Fibroblast of the conjunctiva (primary cell): ENCODE measurements at places on chromosomes 11 and 22.

GRCh38 chr22:31230155-31230870, 18.2 kb downstream of the LIMK2 start:
- no peak for DNase-seq

DNA sequence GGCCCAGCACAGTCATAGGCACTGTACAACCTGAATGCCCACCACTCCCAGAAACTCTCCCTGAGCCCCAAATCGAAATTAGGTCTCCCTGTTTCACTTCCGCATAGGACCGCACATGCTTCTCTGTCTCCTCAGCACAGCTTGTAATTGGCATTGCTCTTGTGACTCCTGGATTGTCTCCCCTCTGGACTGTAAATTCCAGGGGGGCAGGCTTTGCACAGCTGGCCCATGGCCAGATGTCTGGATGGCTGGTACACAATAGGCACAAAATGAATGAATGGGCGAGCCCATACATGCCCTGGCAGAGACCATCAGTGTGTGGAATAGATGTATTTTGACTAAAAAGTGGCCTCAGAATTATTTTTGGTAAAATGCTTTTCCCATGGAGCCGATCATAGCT, 63.3 kb upstream of the PHF21B start:
- no peak for DNase-seq

- DNase-seq: peak; percentile 23
Observed at GRCh38 chr22:25202290-25202921, 2.7 kb downstream of the CRYBB3 start.

DNA sequence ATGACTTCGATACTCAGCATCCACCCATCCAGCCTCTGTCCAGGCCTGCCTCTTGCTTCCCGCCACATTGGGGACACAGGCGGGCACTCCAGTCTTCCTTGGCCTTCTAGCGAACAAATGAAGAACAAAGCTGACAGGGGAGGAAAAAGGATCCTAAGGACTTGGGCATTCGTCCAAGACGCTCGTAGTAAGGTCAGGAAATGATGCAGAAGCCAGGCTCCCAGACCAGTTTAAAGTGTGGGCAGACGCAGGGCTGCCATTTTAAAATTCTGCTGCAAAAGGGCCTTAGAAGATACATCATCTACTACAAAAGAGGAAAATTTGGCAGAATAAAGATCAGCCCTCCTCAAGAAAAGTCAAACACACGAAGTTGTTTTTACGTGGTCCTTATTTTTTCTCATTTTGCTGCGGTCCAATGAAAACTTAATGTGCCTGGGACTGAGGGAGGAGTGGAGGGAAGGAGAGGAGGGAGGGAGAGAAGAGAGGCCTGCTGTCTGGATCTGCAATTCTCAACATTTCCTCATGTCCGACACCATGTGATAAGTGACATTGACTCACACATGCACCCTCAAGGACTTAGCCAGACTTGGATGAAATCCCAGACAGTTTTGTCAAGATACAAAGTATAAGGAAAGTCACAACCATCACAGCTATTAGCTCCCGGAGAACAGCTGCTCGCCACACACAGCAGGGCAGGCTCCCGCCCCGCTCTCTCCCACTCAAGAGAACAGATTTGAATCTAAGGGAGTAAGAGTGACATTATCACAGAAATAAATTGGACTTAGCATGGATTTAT, 5.7 kb downstream of the DNAL4 start:
- peak; percentile 75 for DNase-seq

DNA sequence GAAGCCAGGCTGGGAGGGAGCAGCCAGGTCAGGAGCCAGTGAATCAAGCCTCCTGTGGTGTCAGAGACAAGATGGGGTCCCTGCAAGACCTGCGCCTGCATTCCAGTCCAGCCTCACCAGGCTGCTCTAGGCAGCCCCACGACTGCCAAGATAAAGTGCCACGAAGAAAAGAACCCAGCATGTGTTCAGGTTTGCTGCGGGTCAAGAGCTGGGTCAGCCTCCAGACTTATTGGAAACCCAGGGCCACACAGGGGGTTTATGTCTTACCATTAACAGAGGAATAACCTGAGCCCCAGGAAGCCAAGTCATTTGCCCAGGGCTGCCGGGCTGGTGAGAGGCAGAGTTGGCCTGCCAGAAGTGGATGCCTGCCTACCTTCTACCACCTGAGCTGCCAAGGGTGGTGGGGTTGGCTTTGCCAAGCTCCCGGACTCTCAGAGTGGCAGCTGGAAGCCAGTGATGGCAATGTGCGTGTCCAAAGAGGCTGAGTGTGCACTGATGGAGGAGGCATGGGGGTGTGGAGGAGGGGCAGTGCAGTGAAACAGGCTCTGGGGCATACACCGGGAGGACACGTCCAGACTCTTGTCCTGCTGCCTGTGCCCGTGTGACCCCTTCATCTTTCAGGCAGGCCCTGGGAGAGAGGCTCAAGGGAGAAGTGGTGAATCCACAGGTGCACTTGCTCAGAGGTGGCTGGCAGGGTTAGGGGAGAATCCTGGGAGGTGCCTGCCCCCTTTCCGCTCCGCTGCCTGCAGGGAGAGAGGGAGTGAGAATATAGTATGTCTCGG, 1.7 kb downstream of the RASD2 start:
- no peak for DNase-seq

DNA sequence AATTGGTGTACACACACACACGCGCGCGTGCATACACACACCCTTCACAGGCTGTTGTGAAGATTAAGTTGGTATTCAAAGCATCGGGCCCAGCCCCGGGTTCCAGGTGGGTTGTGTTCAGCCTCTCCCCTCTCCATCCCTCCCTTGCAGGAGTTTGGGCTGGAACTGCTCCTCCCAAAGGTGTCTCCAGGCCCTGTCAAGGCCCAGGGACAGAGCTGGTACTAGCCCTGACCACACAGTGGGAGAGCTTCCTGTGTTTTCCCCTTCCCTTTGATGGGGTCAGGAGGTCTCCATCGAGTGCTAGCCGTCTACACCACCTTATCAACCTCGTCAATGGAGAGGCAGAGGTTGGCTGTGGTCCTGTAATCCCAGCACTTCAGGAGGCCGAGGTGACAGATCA, 36.5 kb upstream of the CSNK1E start:
- DNase-seq: no peak

DNA sequence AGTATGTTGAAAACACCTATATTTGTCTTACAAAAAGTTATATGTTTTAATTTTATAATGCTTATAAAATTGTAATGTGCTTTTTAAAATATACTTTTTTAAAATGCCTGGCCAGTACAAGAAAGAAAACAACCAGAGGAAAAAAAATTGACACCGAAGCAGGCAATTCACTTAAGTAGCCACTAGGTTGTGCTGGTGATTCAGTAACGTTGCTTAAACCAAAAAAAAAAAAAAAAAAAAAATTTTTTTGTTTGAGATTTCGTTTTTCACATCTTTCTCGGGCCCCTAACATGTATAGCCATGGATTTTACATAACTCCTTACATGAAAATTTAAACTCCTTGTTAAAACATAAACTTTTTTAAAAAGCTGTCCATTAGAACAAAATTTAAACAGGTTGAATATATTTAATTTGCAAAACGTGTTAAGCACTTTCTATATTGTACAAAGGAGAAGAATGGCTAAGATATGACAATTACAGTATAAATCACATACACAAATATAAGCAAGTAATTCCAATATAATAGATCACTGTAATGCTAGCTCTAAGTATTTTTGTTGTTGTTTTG, 9.2 kb downstream of the OR8B4 start:
- DNase-seq: peak; percentile 60

DNA sequence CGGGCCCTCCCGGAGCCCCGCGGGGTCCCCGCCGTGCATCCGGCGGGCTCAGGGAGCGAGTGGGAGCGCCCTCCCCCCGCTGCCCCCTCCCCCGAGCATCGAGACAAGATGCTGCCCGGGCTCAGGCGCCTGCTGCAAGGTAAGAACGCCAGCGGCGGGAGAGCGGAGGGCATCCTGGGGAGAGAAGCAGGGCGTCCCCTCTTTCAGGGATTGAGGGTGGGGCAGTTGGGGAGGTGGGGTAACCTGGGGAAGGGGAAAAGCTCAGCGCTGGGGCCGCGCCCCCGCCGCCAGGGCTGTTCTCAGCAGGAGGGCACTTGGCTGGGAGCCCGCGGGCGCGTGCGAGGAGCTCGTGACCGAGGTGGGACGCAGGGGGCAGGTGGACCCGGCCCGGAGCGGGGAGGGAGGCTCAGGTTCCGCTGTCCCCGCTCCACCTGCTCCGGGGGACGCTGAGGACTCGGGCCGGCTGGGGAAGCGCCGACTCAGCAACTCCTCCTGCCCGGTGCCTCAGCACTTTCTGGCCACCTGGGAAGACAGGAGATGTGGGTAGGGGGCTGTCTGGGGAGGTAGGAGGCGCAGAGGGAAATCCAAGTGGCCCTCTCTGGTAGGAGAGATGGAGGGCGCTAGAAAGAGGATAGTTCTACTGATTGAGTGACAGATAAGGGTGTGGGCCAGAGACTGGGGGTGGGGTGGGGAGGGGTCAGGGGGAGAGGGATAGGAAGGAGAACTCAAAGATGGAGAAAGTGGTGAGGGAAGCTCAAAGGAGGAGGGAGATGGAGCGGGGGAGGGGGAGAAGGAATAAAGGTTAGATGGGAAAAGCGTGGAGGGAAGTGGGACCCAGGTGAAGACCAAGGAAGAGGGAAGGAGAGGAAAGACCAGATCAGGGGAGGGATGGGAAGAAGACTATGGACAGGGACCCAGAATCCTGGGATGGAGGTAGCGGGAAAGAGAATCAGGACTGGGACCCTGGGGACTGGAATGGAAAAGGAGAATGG, 726 bp downstream of the RTN4RL2 start:
- DNase-seq: no peak

DNA sequence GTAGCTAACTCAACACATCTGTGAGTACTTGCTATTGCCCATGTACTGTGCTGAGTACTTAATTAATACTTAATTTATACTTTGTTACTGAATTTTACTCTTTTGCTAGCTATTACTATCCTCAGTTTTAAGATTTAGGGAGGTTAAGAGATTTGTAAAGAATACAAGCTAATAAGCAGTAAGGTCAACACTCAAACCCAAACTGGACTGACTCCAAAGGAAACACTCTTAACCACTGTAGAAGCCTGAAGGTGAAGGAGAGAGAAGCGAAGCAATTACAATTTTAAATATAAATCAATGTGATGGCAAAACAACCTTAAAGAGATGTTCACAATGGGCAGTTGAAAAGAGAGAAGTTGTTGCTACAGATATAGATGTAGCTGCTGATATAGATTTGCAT, 204.5 kb downstream of the GUCY1A2 start:
- DNase-seq: no peak
